ENCODE measurements at places on chromosomes 3 and 15.
A peak's percentile ranks its signal among the peaks of the same experiment; 100 is the strongest.

DNA sequence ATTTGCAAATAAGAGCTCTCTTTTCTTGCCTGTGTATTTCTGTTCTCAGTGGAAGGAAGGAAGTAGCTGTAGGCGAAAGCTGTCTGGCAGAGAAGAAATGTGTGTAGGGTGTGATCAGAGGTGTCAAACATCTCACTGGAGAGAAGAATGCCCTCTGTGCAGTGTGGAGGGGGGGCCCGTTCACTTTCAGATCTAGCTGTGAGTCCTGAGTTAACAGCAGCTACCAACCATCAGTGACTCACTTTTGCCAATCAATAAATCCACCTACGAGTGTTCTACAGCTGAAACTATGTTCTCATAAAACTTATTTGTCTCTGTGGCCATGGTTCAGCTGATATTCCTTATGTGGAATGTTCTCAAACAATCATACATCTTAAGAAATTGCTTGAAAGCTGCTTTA lies 103.7 kb downstream of the FRMD4B start:
- DNase-seq, result no peak

DNA sequence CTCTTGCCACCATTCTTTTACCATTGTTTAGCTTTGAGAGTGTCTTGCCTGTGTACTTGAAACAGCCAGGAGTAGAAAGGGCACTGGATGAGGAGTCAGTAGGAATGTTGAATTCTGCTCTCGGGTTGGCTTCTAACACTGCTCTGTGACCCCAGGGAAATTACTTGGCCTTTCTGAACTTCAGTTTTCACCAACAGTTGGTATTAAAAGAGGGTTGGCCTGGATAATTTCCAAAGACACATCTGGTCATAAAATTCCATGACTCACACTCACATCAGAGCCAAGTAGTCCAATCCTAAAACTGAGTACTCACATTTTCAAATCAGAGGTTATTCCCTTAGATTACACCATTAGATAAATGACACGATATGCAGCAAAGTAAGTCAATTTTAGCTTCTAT lies 141.6 kb downstream of the ECT2 start:
- DNase-seq, result no peak

DNA sequence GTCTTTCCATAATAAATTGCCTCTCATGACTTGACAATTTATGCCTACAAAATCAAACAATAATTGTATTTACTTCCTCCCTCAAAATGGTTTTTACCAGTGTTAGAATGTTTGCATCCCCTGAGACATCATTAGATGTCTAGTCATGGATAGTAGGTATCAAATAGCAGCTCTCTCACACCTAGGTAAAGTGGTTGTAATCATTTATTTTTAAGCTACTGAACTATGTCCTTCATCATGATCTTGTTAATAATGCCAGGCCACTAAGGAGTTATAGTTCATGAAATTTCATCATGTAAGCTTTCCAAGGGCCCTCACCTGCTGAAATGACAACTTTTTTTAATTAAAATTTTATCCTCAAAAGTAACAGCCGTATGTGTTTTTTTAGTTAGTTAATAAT lies 134.1 kb downstream of the ARPP21 start:
- no peak for DNase-seq

GRCh38 chr15:94177112-94177511 lies 54.2 kb upstream of the MCTP2 start:
- DNase-seq, result no peak

DNA sequence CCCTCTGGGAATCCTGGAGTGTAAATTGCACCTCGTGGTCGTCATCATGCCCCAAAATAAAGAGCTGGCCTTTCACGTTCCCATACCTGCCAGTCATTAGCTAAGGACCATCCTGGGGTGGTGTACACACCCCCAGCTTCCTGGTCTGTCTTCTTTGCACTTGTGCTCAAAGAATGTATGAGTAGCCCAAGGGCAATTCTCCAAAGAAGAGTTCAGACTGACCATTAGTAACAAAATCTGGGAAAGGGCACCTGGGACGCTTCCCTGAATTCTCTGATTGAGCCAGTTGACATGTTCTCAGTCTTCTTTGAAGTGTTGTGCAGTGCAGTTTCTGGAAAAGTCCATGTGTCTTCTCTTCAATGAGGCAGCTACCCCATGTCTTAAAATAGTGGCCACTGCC lies 34.8 kb downstream of the FAM3D start:
- no peak for DNase-seq

GRCh38 chr3:142624341-142625152 lies 28.4 kb downstream of the PLS1 start:
- no peak for DNase-seq

GRCh38 chr3:152269831-152270734 lies 1.4 kb downstream of the MBNL1 start:
- DNase-seq, result peak; percentile 76

DNA sequence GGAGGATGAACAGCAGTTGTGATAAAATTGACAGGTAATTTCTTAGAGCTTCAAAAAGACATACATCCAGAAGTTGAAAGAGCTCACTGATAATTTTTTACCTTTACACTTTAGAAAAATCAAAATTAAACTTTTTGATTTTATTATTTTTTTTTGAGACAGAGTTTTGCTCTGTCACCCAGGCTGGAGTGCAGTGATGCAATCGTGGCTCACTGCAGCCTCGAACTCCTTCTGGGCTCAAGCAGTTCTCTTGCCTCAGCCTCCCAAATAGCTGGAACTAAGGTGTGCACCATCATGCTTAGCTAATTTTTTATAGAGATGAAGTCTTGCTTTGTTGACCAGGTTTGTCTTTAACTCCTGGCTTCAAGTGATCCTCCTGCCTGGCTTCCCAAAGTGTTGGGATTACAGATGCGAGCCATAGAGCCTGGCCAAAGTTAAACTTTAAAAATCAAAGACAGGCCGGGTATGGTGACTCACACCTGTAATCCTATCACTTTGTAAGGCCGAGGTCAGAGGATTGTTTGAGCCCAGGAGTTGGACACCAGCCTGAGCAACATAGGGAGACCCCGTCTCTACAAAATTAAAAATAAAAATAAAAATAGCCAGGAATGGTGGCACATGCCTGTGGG lies 21.7 kb downstream of the PLA2G4F start:
- DNase-seq, result no peak

DNA sequence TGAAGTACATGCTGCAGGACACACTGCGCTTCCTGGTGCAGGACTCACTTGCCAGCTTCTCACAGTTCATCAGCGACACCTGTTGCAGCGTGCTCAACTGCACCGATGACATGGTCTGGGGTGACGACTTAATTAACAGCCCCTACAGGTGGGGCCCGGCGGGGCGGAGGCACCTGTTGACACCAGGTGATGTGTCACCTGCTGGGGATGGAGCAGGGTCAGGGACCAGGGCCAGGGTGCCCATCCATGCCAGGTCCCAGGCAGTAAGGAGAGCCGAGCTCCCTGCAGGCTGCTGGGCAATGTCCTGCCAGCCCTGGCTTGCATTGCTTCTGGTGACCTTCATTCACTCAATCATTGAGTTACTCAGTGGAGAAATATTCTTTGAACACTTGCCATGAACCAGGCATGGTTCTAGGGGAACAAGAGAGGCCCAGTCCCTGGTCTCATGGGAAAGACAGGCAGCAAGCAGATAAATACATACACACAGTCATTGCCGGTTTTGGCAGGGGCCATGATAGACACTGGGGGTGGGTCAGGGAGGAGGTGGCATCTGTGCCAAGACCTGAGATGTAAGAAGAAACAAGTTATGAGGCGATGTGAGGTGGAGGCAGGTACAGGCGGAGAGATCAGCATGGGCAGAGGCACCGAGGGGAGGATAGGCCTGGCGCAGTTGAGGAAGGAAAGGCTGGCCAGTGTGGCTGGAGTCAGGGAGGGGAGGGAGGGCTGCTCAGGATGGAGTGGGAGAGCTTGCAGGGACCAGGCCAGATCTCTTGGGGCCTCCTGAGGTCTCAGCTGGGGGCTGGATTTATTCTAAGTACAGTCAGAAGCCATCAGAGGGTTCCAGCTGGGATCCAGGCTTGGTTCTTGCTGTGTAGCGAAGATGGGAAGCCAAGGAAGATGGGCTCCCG lies 30.8 kb downstream of the DNAH1 start:
- DNase-seq, result no peak

DNA sequence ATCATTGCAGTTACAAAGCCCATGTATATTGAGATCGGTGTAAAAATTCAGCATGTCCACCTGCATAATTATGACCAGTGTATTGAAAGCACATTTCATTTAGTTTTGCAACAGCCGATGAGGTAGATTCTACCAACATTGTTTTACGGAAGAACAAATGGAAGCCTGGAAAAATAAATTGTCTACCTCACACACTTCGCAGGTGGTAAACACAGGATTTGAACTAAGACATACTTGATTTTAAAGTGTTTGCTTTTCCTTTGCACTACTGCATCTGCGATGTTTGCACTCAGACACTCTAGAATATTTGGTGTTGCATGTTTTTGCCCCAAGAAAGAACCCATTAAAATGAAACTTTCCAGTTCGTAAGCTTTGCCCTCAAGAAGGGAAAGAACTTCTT lies 148.4 kb downstream of the PGPEP1L start:
- no peak for DNase-seq

DNA sequence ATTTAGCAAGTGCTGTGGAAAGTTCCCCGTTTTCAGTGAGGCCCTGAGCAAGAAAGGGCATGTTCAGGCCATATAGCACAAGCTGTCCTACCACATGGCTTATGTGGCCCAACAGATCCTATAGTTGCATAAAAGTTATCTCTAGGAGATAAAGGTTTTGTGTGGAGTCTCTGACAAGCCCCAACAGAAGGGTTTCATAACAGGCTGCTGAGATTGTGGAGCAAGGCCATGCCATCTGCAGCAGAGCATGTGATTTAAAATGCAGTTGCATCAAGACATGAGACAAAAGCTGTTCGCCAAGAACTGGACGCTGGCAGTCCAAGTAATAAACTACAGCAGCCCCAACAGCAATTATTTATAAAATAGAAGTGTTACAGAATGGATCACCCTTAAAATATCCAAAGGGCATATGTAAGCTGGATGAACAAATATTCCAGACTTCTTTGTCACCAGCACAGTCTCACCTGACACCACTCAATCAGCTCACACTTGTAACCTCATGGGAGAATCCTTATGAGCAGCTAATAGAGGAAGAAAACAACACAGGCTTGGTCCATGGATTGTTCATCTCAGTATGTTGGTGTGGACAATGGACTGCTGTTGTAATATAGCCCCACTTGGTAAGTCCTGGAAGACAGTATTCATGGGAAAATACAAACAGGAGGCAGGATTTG lies 14.4 kb upstream of the CLDN1 start:
- DNase-seq, result no peak

DNA sequence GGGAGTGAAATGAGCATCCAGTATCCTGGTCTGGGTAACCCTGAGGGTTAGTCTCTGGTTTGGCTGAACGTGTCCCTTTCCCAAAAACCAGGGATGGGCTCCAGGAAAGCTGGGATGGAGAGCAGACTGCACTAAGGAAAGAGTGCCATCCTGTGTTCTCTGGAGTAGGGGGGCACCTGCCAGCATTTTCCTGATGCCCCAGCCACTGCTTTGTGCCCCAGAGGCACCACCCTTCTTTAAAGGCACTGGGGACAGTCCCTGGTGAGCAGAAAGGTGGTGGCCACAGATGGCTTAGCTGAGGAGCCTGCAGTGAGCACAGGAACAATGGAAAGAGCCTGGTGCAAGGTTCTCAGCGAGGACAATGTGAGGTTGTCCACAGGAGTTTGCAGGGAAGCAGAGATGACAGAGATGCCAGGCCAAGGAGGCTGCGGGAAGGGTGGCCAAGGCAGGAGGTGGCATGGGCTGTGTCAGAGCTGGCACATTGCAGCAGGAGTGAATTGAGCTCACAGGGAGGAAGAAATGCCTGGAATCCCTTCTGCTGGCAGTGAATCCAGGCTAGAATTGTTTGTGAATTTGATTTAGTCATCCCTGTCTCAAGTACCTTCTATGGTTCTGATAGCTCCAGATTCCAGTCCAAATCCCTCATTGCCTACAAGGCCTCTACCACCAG lies 39.9 kb downstream of the AMOTL2 start:
- no peak for DNase-seq
